ENCODE measurements at places on chromosomes 16 and 17.

DNA sequence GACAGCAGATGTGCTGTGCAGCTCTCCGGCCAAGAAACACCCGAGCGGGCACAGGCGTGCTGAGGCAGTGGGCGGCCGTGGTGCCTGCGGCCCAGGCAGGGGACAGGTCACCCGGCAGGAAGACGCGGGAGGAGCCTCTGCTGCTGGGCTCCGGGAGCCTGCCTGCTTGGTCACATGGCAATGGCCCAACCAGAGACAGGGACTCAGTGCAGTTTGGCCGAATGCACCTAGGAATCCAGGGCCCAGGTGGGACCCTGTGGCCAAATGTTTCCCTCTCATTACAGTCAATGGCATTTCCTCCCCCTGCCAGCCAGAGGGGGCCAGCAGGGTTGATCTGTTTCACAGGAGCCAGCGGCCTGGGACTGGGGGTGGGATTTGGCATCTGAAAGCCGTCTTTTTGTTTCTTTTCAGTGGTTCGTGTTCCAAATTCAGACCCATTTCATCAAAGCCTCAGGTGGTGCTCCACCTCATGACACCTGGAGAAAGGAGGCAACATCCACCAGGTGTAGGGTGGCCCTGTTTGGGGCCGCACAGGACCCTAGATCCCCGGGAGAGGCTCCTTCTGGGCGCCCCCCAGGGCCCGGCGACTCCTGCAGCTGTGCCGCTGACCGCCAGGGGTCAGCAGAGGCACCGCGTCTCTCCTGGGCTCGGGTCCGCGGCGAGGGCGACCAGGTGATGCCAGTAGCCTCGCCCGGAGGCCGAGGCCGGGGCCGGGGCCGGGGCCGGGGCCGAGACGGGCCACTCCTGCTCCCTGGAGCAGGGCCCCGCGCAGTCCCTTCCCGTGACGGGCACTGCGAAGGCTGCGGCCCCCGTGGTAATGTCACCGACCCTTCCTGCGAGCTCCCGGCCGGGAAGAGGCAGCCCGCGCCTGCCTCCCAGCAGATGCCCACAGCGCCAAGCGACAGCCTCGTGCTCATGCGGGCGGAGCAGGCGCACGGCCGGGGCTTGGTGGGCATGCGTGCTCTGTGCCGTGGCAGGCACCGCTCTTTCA is 118.5 kb downstream of the C16orf78 start:
- peak; percentile 3 for DNase-seq

GRCh38 chr16:72848759-72849664 is 198.9 kb downstream of the ZFHX3 start:
- DNase-seq, result peak; percentile 56

DNA sequence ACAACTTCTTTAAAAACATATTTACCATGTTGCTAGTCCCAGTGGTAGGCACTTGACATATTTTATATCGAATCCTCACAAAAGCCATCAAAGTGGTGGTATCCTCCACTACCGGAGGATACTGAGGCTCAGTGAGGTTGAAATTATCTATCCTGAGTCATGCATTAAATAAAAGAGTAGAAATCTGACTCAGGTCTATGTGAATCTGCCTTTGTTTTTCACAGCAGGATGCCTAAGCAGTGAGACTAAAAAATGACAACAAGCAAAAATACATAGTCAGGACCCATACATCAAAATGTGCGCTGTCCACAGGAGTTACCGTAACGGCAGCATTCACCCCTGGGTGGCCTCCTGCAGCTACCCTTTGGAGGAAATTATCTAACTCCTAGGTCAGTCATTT is 17.7 kb downstream of the BRD7 start:
- DNase-seq, result no peak

GRCh38 chr16:53905028-53905427 is 201.1 kb downstream of the FTO start:
- DNase-seq, result no peak

- peak; percentile 65 for DNase-seq
These were observed 39.0 kb upstream of the EMP2 start for GRCh38 chr16:10619271-10619849.

- DNase-seq, result no peak
These were observed 5.1 kb downstream of the RHBDF1 start for GRCh38 chr16:67183-67791.

- DNase-seq, result peak; percentile 35
These were observed 43.4 kb upstream of the CRHR1 start for GRCh38 chr17:45740553-45741330.

DNA sequence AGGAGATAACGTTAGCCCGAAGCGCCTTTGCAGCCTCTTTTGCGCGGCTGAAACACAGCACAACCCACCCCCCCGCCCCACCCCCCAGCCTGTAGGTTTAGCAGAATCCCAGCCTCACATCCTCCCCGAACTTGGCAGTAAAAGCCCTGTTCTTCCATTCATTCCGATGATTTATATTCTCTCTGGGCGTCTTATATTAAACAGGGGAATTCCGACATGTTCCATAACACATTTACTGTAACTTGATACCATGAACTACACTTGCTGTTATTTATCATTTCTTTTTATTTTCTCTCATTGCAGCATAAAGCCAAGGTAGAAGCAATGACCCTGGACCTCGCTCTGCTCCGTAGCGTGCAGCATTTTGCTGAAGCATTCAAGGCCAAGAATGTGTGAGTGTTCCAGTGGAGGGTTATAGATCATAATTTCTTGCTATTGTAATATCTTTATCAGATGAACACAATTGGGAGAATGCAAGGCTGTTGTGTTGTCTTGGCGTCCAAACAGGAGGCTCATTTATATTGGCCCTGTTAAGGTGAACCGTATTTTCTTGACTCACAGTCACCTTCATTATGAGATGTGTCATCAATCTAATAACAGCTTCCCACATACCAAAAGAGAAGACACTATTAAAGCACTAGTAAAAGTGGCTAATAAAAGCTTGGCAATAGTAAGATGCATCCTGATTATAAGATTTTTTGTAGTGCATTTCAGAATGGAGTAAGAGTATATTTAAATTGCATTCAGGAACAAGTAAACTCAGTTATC is 287.3 kb downstream of the WWOX start:
- no peak for DNase-seq

- no peak for DNase-seq
These were observed 291.5 kb upstream of the AXIN2 start for GRCh38 chr17:65852911-65853310.

- no peak for DNase-seq
These were observed 23.9 kb downstream of the ACLY start for GRCh38 chr17:41894791-41895331.

- no peak for DNase-seq
These were observed 8.0 kb downstream of the CACNA1H start for GRCh38 chr16:1160773-1161348.

DNA sequence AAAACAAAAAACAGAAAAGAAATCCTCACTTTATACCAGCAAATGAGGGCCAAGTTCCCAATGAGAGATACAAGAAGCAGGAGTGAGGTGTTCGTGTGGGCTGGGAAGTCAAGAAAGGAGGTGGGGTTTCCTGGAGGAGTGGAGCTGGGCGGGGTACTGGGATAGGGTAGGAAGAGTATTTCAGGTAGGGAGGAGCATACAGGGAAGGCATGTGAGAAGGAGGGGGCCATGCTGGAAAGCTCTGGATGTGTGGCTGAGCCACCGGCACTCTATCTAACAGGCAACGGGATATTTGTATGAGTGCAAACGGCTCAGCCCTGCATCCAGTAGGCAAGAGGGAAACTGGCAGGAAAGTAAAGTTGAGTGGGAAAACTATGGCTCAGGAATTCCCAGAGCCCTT is 4.2 kb downstream of the OR3A2 start:
- DNase-seq, result no peak

GRCh38 chr17:63173450-63173849 is 207.4 kb downstream of the TANC2 start:
- DNase-seq, result no peak

GRCh38 chr17:32627239-32627996 is 140.6 kb downstream of the CDK5R1 start:
- no peak for DNase-seq

DNA sequence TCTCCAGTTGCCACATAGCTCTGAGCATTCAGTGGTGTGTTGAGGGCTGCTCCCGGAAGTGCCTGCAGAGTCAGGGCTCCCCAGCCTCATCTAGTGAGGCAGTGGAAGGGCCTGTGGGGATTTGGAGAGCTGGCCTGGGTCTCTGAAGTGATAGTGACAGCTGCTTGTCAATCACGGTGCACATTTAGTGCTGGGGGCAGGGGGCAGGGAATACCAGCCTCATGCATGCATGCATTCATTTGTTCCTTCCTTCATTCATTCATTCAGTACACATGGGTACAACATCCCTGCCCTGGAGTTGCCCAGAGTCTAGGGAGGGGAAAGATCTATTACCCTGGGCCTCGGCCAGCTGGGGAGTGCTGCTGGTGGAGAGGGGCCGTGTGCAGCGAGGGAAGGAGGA is 11.3 kb upstream of the STH start:
- DNase-seq, result no peak

DNA sequence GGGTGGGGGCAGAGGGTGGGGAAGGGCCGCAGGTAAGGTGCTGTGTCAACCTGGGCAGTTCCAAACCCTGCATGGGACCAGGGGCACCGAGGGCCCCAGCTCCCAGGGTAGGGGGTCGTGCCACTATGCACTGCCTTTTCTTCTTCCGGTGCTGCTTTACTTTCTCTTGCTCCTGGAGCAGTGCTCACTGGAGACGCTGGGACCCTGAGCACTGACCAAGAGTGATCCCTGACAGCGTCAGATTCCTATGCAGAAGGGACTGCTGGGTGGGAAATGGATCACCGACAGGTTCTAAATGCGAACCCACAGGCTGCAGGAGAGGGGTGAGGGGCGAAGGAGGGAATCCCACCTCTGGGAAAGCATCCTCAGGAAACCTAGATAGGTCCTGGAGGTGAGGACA is 470.1 kb downstream of the SOX9 start:
- DNase-seq, result no peak

DNA sequence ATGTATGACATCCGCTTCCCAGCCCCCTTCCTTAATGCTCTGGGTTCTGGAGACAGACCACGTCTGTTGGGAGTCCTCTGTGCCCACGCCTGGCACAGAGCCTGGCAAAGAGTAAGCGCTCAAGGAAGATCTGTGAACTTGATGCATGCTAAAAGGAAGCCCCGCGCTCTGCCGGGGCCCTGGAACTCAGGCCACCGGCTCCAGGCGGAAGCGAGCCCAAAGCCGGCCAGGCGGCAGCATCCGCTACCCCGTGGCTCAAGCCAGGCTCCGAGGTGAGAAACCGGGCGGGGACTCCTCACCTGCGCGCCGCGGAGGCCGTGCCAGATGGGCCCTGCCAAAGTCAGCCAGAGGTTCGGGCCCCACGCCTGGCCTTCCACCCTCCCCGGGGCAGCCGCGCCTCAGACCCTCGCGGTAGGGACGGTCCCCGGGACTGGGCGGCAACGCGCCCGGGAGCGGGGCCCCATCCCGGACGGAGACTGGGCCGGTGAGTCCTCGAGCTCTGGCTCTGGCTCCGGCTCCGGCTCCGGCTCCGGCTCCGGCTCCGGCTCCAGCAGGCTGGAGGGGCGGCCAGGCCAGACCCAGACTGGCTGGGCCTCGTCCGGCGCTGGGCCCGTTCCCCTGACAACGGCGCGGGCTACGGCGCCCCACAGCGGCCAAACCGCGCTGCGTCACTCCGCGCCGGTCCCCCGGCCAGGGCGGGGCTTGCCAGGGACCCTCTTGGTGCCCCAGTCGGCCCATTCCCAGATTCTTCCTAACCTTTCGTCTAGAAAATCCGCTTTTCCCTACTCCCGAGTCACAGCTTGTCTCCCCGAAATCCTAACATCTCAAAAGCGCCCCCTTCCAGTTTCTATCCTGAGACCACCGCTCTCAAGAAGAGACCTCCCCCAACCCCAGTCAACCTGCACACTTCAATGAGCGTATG is at the start of gene ZDHHC1:
TSS of gene ZDHHC1 (minus strand) at position 606 of the 922 bp plus-strand sequence. CDS start 8,702 bp downstream, outside the sequence.
- no peak for DNase-seq

DNA sequence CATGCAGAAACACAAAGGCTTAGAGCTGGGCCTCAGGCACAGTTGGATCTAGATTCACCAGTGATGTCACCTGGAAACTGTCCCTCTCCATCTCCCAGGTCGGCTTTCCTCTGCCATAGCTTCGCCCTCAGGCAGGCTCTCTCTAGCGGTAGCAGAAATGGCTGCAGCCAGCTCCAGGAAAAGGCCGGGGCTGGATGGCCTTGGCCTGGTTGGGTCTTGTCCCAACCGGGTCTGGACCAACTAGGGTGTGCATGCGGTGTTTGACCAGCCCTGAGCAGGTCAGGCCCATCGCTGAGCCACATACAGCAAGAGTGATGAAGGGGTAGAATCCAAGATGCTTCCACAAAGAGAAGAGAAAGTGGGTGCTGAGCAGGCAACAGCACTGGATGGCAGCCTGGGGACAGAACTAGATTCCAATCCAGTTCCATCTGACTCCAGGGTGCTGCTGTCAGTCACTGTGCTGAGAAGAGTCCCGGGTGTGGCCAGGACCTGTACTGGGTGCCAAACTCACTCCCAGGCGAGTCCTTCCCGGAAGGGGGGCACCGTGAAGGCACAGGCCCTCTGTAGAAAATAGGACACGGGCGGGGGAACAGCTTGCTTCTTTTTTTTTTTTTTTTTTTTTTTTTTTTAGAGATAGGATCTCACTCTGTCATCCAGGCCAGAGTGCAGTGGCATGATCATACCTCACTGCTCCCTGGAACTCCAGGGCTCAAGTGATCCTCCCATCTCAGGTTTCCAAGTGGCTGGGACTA is 51.8 kb downstream of the SOCS3 start:
- no peak for DNase-seq

GRCh38 chr17:48549281-48549630 is 4.3 kb upstream of the HOXB2 start:
- no peak for DNase-seq

GRCh38 chr17:73302189-73302588 is 9.6 kb downstream of the CDC42EP4 start:
- DNase-seq, result no peak

DNA sequence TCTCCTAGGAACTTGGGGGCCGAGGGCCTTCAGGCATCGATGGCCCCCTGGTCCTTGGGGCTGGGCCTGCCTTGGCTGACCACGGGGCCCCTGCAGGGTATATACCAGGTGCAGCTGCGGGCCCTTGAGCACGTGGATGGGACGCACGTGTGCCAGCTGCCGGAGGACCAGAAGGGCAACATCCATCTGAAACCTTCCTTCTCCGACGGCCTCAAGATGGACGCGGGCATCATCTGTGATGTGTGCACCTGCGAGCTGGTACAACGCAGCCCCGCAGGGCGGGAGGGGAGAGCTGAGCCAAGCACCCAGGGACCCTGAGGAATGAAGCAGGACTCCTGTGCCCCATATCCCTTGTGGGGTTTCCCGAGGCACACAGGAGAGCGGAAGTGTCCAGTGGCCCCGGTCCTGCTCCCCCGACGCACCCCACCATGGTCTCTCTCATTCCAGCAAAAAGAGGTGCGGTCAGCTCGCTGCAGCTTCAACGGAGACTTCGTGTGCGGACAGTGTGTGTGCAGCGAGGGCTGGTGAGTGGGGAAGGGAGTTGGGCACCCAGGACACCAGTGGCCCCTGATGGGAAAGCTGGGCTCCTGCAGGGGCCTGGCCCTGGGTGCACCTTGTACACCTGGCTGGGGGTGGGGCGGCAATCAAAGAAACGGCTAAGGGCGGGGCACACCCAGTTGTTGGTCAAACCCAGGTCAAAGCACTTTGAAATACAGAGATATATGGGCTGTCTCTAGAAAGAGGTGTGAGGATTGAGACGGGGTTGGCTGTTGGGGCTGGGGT is 10.6 kb downstream of the ITGB4 start:
- DNase-seq, result no peak

Measured in hematopoietic multipotent progenitor cell treated with erythropoietin and hydrocortisone succinate and interleukin-3 and kit ligand, for 15 days (in vitro differentiated cells).